ENCODE measurements at places on chromosomes 11 and 22. TPM values are rescaled to one million over a fixed set of nuclear protein-coding genes. Genes with fewer than 3 reads are reported as not detected.

The RASGRP2 gene
- total RNA-seq = 2.8 TPM

The OR52I2 gene
- not detected for total RNA-seq

The NPAS4 gene
- 0.37 TPM for total RNA-seq

The RFPL2 gene
- not detected for total RNA-seq

The MS4A6A gene
- 43.1 TPM for total RNA-seq

The TMEM191C gene
- total RNA-seq = 0.80 TPM

The PGA5 gene
- total RNA-seq = not detected

The CABP4 gene
- 0.53 TPM for total RNA-seq

The RBMXL2 gene
- total RNA-seq = not detected

The ISX gene
- 53.1 TPM for total RNA-seq

The CSF2RB gene
- 2.1 TPM for total RNA-seq

The GGT1 gene
- 50.4 TPM for total RNA-seq

The APOA5 gene
- 0.20 TPM for total RNA-seq

The TYR gene
- total RNA-seq = not detected

The RAB36 gene
- total RNA-seq = 0.98 TPM

The COX8A gene
- total RNA-seq = 875 TPM

The TMEM218 gene
- total RNA-seq = 17.3 TPM

The OR8A1 gene
- total RNA-seq = not detected

The SYT8 gene
- 3.5 TPM for total RNA-seq

The C22orf15 gene
- not detected for total RNA-seq

The DKK3 gene
- 7.4 TPM for total RNA-seq

The BTG4 gene
- total RNA-seq = not detected

The MRGPRX4 gene
- total RNA-seq = not detected

The ANKRD49 gene
- total RNA-seq = 14.6 TPM

The MMP13 gene
- not detected for total RNA-seq

The AMBRA1 gene
- 32.7 TPM for total RNA-seq

The PNPLA2 gene
- 155 TPM for total RNA-seq

The OR8H3 gene
- not detected for total RNA-seq

The LINC01488 gene
- total RNA-seq = not detected

The PLAAT5 gene
- 0.40 TPM for total RNA-seq

The MCAT gene
- 17.9 TPM for total RNA-seq

The MIOX gene
- not detected for total RNA-seq
